NCI-H1092 (cell line): ENCODE measurements at places on chromosomes 11 and 22.
A peak's percentile ranks its signal among the peaks of the same experiment; 100 is the strongest.

GRCh38 chr22:50102946-50103345 lies 13.1 kb downstream of the MOV10L1 start:
- no peak for DNase-seq

DNA sequence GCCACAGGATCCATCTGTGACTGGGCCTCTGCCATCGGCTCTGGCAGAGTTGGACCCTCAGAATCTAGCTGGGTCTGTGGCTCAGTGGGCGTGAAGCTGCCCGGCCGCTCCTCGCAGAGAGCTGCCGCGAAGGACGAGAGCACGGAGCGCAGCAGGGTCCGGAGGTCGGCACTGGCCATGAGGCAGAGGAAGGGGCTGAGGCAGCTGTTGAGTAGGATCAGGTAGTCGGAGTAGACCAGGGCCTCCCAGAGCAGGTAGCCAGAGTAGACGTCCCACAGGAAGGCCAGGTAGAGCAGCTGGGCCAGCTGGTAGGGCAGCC lies 912 bp downstream of the GPR152 start:
- DNase-seq, result no peak

GRCh38 chr22:25193548-25193947 lies 6.1 kb upstream of the CRYBB3 start:
- DNase-seq, result no peak

DNA sequence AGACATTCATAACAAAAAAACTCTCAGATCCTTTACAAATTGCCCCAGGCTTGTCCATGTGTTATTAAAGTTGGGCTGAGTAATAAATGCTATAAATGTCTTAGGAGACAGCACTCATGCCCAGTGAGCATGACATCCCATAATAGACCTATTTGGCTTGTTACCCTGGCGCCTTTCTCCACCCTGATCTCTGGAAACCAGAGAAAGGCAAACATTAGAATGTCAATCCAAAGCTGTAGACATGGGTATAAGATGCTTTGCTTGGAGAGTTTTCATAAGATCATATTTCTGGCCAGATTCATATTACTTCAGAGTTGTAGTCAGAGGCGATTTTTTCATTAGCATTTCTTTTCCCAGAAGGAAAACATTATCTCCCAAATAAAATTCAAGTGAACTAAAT lies 161.3 kb upstream of the UBASH3B start:
- no peak for DNase-seq

DNA sequence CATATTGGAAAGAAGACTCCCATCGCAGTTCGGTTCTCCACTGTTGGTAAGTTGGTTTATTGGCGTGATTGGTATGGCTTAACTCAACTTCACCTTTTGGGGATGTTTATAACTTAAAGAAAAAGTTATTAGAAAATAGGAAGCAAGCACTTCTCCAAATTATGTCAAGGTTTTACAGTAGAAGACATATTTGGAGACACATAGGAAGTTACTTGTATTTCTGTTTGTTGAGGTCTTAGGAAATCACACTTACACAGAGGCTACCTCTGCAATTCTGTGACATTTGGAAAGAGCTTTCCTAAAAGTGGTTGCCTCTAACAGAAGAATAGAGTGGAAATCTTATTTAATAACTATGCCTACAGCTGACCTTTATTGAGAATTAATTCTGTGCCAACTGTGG lies 12.3 kb downstream of the CAT start:
- DNase-seq, result no peak

DNA sequence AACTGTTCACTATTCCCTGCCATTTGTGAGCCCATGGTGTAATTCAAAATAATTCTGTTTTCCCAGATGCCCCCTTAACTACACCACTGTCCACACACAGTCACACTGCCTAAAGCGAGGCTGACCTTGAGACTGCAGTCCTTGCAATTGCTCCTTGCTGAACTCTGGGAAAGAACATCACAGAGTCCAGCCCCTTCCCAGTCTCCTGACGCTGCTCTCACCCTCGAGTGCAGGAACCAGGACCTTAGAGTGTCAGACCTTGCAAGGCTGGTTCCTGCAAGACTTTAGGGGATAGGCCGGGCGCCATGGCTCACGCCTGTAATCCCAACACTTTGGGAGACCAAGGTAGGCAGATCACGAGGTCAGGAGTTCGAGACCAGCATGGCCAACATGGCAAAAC lies 33.6 kb downstream of the AHNAK start:
- no peak for DNase-seq

GRCh38 chr11:123060277-123061000 lies 1.5 kb downstream of the HSPA8 start:
- no peak for DNase-seq

DNA sequence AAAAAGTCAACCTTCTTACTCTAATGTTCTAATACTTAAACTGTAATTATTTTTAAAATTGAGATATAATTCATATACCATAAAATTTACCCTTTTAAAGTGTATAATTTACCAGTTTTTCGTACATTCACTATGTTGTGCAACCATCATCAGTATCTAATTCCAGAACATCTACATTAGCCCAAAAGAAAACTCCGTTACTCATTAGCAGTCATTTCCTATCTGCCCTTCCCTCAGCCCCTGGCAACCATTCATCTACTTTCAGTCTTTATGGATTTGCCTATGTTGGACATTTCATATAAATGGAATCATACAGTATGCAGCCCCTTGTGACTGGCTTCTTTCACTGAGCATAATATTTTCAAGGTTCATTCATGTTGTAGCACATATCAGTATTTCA lies 22.2 kb downstream of the SGSM3 start:
- no peak for DNase-seq

GRCh38 chr11:108307751-108308150 lies 84.9 kb downstream of the ATM start:
- DNase-seq, result no peak

- DNase-seq, result no peak
Measured at GRCh38 chr22:45291061-45291930, 6.5 kb downstream of the UPK3A start.

- DNase-seq, result no peak
Measured at GRCh38 chr22:48574776-48575617, 1252.7 kb downstream of the BRD1 start.

DNA sequence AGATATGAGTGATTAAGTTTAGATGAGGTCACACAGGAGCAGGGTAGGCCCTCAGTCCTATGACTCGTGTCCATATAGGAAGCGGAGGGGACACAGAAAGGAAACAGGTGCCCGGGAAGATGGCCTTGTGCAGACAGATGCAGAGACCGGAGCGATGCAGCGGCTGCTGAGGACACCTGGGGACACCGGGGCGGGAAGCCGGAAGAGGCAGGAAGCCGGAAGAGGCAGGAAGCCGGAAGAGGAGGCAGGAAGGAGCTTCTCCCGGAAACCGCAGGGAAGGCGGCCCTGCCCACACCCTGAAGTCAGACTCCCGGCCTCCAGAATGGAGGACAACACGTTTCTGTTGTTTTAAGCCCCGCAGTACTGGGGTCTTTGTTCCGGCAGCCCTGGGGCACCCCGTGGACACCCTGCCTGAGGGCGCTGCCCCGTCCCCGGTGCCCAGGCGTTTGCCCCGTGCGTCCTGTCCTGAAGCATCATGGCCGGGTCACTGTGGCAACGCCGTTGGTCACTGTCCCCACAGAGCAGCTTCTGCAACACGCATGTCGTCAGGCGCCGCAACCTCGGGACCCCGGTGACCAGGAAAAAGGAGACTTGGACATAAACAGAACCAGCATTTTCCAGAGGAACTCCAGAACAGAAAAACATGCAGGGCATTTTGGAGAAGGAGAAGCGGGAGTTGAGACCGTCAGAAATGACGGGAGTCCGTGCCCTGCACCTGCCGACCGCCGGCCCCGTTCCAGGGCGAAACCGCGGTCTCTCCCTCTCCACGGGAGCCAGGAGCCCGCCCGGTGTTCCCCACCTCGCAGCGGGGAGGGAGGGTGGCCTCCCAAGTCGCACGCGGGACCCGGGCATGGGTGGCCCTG lies 103.4 kb downstream of the BRD1 start:
- no peak for DNase-seq

DNA sequence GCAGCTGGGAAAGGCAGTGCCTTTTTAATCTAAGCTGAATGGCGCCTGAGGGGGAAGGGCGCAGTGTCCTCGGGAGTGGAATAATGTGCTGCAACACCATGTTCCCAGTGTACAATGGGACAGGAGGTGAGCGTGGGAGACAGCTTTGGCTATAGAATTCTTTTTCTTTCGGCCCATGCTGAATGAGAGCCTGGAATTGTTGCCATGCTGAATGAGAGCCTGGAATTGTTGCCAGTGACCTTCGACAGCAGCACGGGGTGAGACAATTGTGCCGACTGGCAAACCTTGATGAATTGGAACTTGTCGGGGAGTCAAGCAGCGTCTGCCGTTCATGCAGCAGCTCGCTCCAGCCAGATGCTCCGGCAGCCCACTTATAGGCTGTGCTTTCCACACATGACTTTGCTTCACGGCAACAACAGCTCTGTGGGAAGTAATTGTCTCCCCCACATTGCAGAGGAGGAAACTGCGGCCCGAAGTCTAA lies 141.4 kb upstream of the E2F8 start:
- DNase-seq, result no peak

GRCh38 chr22:24392218-24392931 lies 35.0 kb upstream of the ADORA2A start:
- DNase-seq, result no peak

DNA sequence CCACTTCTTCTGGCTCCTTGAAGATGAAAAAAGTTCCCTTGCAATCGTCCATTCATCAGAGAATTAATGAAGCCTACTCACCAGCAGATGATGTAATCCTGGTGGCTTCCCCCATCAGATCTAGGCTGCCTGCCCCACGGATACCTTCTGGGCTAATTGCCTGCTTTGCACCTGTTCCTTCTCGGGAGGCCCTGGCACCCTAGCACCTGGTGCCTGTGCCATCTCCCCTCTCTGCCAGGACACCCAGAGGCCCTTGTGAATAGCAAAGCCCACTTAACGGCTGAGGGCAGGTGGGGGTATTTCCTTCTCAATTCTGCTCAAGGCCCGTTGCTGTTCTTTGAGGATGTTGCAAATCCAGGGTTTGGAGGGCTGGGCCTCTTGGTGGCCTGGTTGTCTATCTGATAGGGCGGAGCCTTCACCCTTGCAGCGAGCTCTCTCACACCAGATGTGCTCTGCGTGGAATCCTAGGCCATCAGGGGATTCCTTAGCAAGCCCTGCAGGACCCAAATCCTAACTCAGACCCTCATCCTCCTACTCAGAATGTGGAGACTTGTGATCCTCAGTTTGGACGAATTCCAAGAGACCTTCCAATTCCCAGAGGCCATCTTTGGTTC lies at the start of gene LMO2:
Gene LMO2 (minus strand): TSS at position 363 of the 614 bp plus-strand sequence. CDS start 22,360 bp downstream, outside the sequence.
- DNase-seq, result peak; percentile 56

DNA sequence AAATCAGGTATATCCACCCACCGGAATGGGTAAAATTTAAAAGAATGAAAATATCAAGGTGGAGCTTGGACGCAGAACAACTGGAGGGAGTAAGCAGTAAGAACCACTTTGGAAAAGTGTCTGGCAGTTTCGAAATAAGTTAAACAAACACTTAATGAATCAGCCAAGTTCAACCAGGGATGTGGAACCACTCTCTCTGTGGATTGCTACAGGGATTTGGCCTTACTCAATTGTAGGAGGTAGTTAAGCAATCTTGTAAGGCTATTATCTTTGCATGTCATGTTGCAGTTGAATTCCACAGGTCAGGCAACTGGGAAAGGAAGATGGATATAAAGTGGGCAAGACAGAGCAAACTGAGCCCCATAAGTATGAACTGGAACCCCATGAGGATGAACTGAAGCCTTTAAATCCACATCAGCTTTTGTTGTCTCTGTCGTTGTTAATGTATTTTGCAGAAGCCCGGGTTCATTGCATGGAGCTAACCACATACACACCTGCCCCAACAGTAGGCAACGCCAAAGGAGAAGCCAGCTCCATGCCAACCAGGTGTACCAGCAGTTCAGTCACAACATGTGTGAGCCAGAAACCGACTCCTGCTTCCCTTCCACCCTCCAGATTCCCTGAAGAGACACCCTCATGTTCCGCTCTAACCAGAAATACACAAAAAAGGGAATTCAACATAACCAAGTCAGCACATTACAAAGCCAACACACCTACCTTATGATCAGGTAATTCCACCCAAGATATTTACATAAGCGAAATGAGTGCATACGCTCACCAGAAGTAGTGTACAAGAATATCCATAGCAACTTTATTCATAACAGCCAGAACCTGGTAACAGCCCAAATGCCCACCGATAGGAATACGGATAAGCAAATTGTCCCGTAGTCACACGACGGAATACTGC lies 8.0 kb upstream of the SLC43A3 start:
- DNase-seq, result no peak

DNA sequence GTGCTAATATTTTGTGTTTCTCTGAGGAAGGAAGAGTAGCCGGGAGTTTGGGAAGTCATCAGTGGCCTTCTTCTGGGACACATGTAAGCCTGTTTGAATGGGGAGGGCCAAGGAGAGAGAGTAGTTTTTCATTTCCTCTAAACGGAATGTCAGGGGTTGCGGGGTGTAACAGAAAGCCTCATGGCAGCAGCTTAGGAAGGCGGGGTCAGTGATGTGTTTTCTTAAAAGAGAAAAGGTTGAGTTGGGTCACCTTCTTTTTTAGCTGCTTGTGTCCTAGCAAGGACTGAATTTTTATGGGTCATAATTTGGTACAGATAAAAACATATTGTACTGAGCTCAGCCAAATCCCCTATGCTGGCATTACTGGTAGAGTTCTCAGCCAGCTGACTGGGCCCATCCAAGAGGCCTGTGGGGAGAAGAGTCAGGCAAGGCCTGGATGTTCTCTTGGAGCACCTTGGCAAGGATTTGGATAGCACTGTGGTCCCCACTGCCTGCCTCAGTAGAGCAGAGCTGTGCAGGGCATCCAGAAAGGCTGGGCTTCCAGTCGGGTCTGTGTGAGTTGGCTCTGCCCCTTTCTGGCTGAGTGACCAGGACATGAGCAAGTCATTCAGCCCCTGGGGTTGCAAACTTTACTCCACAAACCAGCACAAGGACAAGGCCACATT lies 29.4 kb upstream of the NAV2 start:
- DNase-seq, result no peak

DNA sequence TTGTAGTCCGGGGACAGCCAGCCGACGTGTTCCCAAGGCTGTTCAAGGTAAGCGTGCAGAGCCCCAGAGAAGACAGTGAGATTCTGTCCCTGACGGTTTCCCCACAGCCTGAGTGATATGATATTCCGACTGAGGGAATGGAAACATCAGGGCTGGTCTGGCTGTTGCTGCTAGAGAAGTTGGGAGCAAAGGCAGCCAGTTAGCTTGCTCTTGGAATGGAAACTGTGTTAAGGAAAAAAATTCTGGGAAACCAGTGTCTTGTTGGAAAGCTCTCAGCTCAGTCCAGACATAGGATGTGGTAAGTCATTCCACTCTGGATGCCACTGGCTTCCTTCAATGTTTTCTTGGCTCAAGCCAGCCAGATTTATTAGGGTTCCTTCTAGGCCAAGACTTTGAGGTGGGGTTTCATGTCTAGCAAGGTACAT lies 8.8 kb downstream of the CRY2 start:
- no peak for DNase-seq

DNA sequence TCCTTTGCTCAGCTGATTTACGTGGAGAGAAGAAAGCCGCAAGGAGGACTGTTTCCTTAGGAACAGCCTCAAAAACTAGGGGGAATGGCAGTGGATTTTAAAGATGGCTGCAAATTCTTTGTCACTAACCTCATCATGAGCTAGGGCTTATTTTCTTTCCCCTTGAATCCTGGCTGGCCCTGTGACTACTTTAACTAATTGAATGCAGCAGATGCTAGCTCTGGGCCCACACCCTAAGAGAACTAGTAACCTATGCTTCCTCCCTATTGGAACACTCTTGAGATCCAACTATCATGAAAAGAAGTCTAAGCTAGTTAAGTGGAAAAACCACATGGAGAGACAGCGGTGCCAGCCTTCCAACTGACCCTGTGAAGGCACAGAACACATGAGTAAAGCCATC lies 421.3 kb upstream of the NARS2 start:
- DNase-seq, result no peak
